Tracheal epithelial cell (primary cell): ENCODE measurements at places on chromosomes 13 and 19. TPM values are rescaled to one million over a fixed set of nuclear protein-coding genes. Genes with fewer than 3 reads are reported as not detected.

Gene CYP2F1
- not detected in 2 replicates for total RNA-seq

Gene SNRPD2
- total RNA-seq: 284 and 297 TPM in 2 replicates

Gene SYNE4
- total RNA-seq: 9.4 and 12.4 TPM in 2 replicates

Gene UBE2L5
- not detected in 2 replicates for total RNA-seq

Gene SIGLEC10
- not detected in 2 replicates for total RNA-seq

Gene SPACA4
- total RNA-seq: 0.21 TPM in 1 of 2 replicates, not detected in the other

Gene KLHL1
- total RNA-seq: not detected in 2 replicates

Gene PDE4C
- 0.43 TPM in 1 of 2 replicates, not detected in the other for total RNA-seq

Gene LILRA5
- not detected in 2 replicates for total RNA-seq

Gene ICAM4
- 32.3 and 40.3 TPM in 2 replicates for total RNA-seq

Gene CCNA1
- total RNA-seq: 34.2 and 61.6 TPM in 2 replicates

Gene MTRF1
- total RNA-seq: 16.9 and 23.2 TPM in 2 replicates

Gene SPPL2B
- total RNA-seq: 12.4 and 15.7 TPM in 2 replicates

Gene WDR87
- under 0.01 TPM in 1 of 2 replicates, not detected in the other for total RNA-seq

Gene MAST1
- total RNA-seq: 0.43 and 1.4 TPM in 2 replicates

Gene MCF2L
- 1.4 TPM in 1 of 2 replicates, not detected in the other for total RNA-seq

Gene ZNF805
- total RNA-seq: 26.4 and 30.8 TPM in 2 replicates

Gene ZNF573
- total RNA-seq: 3.9 and 5.5 TPM in 2 replicates

Gene ZSWIM9
- total RNA-seq: 1.7 and 3.1 TPM in 2 replicates

Gene SLITRK5
- total RNA-seq: under 0.01 TPM in 2 replicates
